ENCODE measurements at places on chromosomes 5 and 9.

GRCh38 chr5:102296178-102296817 lies at the start of gene SLCO4C1:
TSS of gene SLCO4C1 (minus strand) at chr5:102296284. CDS start at chr5:102296262, 22 bp downstream.
- DNase-seq = peak; percentile 41

DNA sequence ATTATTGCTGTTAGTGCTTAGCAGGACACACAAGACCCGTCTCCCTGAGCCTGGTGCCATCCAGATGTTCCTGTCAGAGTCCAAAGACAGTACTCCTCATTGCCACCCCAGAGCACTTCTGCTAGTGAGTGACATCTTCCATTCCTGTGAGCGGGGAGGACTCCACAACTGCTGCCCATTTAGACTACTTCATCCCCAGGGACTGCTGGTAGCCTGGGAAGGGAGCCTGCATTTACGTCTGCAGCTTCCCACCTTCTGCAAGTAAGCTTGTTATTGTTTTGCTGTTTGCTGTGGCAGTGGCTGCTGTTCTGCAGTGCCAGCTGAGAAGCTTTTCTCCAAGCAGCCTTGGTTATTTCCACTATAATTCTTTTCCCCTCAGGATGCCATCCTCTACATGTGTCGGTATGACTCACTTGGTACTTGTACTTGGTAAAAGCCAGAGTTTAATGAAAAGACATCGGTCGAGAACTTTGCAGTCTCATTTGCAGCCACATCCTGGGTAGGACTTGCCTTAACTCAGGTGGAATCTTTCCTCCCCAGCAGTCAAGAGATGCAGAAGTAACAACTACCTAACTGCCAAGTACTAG lies 10.6 kb upstream of the MAP1B start:
- DNase-seq = no peak

DNA sequence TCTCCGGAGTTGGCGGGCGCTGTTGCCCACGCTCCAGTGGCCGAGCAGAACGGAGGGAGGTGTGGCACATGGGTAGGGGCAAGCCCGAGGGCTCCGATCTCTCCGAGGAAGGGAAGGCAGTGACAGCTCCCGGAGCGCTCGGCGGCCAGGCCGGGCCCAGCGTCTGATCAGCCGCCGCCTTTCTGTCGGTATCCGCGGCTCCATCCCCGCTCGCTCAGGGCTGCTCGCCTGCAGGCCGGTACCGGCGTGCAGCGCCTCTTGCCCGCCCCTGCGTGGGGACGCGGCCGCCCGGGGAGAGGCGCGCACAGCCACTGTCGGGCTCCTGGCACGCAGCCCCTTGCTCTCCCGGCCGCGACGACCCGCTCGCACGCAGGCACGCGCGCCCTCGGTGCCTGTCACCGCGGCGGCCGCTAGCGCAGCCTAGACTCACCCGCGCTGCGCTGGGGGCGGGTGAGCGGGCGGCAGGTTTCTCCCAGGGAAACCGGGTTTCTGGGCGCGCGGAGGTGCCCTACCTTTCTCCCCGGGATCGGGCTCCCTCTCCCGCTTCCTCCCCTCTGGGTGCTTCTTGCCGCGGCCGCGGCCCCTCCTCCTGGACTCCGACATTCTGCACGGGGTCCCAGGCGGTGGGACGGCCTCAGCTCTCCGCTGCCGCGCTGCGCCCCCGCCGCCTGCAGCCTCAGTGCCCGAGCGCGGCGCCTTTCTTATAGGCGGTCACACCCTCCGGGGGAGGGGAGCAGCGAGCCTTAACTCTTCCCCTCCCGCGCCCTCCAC lies 108.4 kb downstream of the PSD2 start:
- DNase-seq = no peak

DNA sequence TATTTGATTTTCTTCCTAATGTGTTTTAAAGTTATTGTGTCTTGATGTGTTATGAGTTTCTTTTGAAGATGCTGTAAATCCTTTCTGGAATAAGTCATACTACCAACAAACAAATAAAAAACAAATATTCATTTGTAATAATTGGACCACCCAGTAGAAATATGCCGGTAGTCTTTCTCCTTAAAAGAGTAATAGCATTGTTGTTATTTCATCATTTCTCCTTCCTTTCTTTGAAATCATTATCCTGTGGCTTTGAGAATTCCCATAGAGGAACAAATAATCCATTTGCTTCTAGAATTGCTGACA lies 169.4 kb downstream of the NNT start:
- no peak for DNase-seq

- no peak for DNase-seq
Observed at GRCh38 chr9:105535920-105536668, 21.8 kb upstream of the FKTN start.

DNA sequence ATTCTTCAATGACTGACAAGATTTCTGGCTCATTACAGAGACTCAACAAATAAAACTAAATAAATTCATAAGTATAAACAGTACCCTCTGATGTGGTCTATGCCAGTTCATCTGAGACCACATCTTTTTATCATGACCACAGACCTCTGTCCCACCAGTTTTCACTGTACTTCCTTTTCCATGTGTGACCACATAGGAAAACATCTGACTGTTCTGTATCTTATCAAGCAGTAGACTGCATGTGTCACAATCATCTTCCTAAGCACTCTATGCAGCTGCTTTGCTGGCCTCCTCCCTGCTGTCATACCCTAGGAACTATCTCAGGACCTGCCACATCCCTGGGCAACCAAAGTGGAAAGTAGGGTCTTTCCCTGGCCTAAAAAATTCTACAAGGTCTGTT lies 205.0 kb upstream of the ZNF462 start:
- DNase-seq = no peak

DNA sequence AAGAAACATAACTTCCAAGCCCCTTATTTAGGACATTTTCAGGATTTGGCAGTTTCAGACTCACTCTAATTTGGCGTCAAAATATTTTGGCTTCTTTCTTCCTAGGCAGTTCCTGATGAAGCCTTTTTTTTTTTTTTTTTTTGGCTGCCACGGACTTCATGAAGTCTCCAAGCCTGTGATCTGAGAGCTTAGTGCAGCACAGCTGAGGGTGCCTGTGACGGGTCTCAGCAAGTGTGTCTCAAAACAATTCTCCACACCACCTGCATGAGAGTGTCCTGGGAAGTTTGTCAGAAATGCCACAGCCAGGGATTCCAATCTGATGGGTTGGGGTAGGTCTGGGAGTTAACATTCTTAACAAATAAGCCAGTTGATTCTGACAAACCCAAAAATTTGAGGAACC lies 6.0 kb upstream of the ESM1 start:
- no peak for DNase-seq

DNA sequence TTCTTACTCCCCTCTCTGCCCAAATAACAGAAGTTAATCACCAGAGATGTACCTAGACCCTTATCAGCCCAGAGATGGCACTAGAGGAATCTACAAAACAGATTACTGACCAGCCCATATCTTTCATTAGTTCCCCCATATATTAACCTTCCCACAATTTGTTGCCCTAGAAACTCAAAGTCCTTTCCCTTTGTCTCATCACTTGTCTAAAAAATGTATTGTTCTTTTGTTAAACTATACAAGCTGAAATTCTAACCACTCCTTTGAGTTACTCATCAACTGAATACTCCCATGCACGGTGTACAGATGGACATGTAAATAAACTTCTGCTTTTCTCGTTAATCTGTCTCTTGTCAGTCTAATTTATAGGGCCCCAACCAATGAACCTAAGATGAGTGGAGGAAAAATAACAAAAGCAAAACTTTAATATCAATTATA lies 130.9 kb downstream of the CCDC192 start:
- no peak for DNase-seq

- no peak for DNase-seq
Observed at GRCh38 chr9:3277200-3277599, 248.6 kb downstream of the RFX3 start.

DNA sequence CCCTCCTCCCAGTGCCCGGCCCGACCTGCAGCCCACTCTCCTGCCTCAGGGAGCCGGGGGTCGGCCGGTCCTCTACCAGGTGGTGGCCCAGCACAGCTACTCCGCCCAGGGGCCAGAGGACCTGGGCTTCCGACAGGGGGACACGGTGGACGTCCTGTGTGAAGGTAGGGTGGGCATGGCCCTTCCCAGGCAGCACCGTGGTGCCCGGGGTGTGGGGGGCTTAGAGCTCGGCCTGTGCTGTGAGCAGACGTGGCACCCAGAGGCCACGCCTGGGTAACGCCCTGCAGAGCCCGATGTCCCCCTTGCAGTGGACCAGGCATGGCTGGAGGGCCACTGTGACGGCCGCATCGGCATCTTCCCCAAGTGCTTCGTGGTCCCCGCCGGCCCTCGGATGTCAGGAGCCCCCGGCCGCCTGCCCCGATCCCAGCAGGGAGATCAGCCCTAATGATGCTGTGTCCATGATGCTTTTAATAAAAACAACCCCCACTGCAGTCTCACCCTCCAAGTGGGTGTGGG lies 7.2 kb downstream of the ENTPD8 start:
- no peak for DNase-seq

GRCh38 chr5:13505326-13505725 lies 439.2 kb downstream of the DNAH5 start:
- DNase-seq = no peak

DNA sequence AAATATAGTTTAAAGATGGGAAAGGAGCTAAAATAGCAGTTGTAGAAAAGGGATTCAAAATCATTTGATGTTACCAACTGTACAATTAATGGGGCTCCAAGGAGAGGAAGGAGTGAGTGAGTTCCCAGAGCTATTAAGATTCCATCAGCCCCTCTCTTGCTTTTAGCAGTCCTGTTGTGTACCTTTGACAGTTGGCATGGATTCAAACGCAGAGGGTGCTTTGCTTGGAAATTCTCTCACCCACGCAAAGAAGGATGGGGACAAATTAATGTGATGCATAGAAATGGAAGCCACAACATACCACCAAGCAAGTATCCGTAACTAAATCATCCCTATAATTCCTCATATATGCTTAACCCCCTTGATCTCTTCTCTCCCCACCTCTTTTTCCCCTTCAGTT lies 461.3 kb downstream of the EBF1 start:
- no peak for DNase-seq

DNA sequence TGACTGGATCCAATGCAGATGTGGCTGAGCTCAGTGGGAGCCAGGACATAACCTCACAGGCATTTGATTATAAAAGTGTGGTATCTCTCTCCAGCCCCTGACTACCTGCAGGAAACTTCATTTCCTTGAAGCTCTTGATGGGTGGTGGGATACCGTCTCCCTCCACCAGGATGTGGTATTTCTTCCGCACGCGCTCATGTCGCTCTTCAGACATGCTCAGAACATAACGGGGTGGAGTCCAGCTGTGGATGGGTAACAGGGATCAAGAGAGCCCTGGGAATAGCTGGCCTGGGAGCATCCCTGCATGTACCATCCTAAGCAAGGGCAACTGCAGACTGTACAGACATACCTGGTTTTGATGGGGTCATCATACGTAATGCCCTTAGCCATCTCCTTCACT lies 1.2 kb downstream of the DDX41 start:
- DNase-seq = no peak

GRCh38 chr5:1537603-1538154 lies 13.9 kb upstream of the LPCAT1 start:
- DNase-seq = no peak

Data from NCI-H2107 (cell line).